ENCODE measurements at places on chromosomes 11 and 22.
A peak's percentile ranks its signal among the peaks of the same experiment; 100 is the strongest.

DNA sequence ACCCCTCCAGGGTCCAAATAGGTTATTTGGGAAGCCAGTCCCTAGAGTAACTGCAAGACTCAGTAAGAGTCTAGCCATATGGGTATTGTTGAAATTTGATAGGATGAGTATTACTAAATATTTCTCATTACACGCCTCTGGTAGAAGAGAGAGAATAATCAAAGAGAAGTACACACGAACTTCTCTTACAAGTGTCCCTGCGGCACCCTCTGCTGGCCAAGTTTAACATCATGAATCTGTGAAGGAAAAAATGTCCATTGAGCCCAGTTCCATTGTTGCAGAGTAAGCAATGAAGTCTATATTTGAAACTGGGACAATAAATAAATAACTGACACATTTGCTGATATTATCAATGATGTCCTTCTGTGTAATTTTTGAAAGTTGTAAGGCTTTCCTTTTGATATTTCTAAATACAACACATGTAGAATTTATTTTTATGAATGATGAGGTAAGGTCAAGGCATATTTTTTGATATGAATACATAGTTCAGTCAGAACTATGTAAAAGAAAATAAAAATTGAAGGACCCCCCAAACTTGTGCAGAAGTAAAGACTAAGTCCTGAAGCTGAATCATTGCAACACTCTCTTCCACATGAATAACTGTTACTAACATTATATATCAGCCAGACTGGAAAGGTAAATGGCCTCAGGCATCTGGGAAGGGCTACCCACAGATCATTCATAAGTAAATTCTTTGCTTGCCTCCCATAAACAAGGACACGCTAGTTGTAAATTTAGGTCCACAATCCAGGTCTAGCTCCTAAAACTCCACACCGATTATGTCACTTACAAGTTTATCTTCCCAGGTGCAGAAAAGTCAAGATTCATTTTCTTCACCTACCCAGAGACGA is 10.0 kb downstream of the OR51L1 start:
- peak; percentile 7 for DNase-seq

DNA sequence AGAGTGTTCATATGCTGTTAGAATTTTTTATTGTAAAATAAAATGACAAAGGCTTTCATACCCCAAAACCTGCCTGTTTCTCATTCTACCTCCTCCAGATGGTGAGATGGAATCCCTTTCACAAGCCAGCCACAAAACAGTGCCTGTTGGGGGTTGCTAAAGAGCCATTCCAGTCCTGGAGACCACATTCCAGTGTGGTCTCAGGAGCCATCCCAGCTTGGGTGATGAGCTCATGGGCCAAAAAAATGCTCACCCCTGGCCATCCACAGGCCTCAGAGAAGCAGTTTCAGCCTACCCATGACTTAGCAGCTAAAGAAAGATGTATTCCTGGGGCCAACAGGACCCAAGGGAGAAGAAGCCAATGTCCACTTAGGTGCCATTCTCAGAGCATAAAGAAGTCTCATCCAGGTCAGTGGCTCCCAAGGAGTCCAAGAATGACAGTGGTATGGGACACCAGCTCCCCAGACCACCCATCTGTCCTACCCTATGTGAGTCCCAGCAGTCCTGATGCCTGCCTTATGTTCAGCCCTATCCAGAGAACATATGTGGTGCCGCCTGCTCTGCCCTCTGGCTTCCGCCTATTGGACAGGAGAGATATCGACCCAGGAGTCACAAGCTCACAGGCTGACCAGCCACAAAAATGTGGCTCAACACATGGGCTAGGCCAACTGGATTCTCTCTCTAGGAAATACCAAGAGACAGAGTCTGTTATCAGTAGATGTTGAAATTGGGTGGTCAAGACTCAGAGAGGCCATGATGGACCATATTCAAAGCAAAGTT is 26.4 kb downstream of the C11orf91 start:
- DNase-seq: no peak

GRCh38 chr11:102485095-102485722 is 32.6 kb upstream of the TMEM123 start:
- DNase-seq: no peak

- no peak for DNase-seq
These were observed 13.5 kb downstream of the CD59 start for GRCh38 chr11:33722590-33723234.

GRCh38 chr11:3962406-3962840 is 107.0 kb downstream of the STIM1 start:
- DNase-seq: peak; percentile 41

DNA sequence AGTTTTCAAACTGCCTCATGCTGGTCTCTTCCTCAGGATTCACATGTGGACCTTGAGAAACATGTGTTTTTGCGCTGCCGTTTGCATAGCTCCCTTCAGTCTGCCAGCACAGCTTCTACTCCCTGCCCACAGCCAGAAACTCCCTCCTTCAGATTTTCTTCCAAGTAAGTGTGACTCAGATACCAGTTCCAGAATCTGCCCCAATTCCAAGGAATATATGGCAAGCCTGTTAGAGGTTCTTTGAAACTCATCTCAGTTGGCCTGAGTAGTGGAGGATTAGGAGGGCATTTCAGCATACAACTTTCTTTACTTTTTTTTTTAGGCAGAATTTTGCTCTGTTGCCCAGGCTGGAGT is 67.1 kb downstream of the SNX19 start:
- DNase-seq: no peak

Data from NCI-H2171 treated with DMSO at 0.1 percent for 48 hours (cell line).